ENCODE measurements at places on chromosomes 2 and 18.

DNA sequence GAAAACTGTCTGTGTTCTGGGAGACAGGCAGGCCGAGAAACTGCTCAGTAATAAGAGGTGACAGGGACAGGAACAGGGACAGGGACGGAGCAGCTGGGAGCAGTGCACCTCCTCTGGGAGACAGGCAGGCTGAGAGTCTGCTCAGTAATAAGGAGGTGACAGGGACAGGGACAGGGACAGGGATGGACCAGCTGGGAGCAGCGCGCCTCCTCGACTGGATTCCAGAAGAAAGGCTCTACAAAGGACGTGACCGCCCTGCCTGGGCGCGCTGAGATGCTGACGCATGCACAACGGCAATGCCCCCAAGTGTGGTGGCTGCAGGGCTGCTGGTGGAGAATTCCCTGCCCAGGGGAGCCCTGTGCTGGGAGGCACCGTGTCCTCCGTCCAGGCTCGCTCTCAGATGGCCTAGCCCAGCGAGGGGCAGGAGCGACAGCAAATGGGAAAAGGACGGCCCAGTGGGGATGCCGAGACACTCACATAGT lies 44.2 kb upstream of the PXDN start:
- DNase-seq: no peak

DNA sequence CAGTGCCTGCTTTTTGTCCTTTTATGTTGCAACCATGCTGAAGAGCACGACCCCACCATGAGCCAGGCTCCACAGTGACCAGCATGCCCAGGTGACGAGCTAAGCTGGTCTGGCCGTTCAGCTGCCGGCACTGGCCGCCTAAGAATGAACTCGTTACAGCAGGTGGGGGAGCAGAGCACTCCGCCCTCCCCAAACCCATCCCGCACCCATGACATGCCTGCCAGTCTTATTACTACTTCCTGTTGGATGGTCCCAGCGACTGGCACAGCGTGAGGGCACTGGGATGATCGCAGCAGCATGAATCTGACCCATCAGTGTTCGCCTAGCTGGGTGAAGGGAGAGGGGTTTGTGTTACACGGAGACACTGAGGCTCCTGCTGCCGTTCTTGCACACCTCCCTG lies 11.5 kb downstream of the DIPK1C start:
- DNase-seq: no peak

GRCh38 chr2:241964133-241964532 lies 94.6 kb downstream of the RTP5 start:
- no peak for DNase-seq

DNA sequence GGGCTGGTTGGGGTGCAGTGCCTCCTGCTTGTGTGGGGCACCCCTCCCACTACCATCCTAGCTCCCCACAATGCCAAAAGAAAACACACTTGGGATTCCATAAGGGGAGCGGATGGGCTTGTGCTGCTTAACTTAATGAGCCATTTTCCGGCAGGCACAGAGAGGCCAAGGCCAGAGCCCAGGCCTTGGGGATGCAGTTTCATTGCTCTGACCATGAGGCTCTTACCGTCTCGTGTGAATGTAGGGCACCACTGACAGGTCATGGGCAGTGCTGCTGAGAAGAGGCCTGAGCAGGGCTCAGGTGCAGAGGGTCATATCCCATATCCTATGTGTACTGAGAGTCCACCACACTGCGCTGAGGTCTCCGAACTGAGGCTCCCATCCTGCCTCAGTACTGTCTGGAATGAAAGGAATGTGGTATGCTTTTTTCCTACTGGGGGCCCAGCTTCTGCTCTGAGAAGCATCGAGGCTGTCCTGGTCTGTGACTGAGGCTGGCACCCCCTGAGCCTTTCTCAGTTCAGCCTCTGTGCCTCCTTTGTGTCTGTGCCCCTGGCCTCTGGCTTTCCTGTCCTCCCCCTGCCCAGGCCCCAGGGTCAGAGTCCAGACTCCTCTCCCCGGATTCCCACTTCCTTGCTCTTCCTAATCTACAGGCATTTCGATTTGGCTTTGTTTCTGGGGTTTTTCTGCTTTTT lies 45.2 kb upstream of the MAPRE3 start:
- no peak for DNase-seq

DNA sequence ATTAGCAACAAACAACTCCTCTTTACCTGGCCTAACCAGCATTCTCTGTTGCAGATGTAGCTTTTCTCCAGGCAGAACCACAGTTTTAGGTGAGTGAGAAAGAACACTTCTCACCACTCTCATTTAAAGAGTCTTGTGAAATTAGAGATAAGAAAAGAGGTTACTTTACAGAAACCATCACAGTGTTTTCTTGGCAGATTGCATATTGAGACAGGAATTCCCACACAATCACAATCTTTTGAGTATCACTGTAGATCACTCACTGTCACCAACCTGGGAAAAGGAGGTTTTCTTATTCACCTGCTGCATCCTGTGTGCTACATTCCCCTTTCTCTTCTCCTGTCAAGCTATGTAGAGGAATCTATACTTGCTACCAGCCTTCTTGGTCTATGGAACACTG lies 574.6 kb downstream of the SLC4A3 start:
- no peak for DNase-seq

DNA sequence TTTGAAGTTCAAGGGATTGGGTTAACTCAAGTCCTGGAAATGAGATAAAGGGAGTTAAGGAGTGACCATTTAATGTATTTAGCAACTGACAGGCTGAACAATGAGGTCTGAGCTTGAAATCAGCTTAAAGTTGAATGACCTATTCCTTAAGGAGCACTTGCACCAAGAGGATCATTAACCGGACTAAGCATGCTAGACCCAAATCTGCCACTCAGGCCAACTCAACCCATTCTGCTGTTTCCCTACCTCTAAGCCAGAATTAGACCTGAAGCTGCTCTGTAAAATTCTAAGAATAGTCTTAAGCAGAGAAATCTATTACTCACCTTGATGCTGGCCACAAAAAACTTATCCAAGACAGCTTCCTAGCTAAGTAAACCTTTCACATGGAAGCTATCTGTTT lies 59.8 kb downstream of the SPRED2 start:
- DNase-seq: no peak

DNA sequence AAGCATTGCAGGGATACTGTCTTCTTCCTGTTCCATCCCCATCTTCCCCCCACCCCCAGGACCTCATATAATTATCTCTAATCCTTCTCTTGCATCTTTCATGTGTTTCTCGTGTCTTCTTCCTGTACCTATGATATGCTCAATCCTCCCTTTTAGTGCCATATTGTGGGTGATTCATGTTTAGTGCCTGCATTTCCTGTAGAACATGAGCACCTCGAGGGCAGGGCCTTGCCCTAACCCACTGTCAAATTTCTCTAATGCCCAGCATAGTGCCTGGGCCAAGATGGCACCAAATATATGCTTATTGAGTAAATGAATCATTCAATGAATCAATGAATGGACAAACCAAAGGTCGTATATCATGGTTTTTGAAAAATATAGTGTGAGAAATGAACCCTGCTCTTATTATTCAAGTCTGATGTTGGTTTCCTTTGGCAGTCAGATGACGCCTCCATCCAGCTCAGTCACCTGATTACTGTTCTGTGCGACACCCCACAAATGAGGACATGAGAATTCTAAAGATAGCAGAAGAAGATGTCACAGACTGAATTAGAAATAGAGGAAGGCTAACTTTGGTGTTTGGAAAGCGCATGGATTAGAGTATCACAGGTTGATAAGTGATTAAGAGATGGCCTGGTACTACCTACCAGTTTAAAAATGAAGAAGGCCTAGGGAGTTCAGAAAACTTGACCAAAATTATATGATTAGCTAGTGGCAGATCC lies 278.4 kb downstream of the PRKCE start:
- no peak for DNase-seq

- no peak for DNase-seq
Observed at GRCh38 chr2:203720915-203721672, 14.7 kb downstream of the CD28 start.

DNA sequence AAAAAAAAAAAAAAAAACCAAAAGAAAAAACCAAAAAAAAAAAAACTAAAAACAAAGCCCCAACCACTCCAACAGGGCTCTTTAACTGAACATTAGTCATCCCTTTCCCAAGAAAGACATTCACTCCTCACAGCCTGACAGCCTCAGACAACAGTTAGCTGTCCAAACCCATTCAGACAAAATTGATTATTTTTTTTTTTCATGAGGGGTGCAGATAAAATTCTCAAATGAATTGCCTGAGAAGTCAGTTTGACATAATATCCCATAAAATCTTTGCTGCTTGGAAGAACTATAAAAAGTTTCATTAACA lies 206.1 kb upstream of the REV1 start:
- DNase-seq: no peak

- no peak for DNase-seq
Observed at GRCh38 chr18:64713284-64713683, 564.4 kb upstream of the LINC00305 start.
